Psoas muscle (tissue), 8 donors: ENCODE measurements at places on chromosomes 2 and 18. TPM values are rescaled to one million over a fixed set of nuclear protein-coding genes. Genes with fewer than 3 reads are reported as not detected.

DNA sequence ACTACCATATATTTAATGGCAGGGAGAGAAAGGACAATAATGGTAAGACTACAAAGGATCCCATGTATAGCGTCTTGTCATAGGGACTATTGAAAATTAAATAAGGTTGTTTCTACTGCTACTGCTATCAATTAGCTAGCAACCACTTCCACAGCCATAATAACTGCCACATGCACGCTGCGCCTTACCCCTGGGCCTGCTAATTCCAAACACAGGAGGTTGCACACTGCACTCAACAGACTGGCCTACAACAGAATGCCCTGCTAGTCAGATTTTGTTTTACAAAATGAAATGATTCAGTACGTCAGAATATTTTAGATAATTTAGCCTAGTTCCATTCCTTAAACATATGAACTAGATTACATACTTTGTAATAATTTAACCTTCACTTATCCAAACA, 121.0 kb upstream of the SMAD7 start:
- no peak for DNase-seq

DNA sequence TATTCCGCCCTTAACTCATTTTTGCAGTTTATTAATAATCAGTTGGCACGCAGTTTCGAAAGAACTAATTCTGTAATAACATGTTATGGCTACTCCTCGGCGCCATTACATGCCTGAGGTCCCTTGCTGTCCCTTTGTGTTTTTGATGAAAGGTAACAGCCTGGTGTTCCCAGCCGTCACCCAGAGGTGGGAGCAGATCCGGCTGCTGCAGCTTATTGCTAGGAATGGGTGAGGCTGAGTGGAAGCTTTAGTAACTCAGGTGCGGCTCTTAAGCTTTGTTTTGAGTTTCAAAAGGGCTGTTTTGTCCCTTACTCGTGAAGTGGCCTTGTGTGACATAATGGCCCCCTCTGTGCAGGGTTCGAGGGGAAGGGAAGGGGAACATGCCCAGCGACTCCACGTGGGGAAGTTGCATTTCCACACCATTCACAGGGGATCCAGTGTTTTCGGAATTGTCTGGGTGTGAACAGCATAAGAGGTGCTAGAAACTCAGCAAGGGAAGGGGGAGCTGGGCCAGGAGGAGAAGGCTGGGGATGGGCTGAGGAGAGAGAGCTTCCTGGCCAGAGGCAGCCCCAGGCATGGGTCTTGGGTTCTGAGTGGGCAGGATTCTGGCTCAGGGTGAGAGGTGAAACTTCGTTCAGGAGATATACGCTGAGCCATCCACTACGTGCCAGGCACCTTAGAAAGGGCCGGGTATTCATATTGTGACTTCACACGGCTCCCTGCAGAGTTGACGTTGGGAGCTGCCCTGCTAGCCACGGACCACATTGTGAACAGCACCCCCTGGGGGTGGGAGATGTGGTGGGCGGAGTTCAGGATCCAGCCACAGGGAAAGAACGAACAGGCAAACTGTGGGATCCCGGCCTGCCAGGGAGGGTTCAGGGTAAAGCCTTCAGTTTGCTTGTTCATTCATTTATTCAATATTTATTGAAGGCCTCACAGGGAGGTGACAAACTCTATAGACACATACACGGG, 84.4 kb downstream of the TGOLN2 start:
- DNase-seq, result peak; percentile 83

DNA sequence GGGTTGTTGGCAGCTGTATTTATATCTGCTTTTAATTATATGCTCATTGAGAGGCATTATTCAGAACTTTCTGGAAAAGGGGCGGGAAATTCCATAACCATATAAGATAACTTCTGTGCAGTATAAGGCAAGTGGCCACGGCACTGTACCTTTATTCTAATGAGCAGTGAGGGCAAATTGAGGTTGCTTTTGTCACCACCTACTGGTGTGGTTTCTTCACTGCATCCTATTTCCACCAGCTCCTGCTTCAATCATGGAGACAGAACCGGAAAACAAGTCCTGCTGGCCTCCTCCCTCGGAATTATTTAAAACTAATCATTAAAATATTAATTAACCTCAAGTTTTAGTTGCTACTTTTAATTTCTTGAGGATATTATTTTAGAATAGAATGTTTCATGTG, 759.4 kb downstream of the CBLN2 start:
- DNase-seq, result no peak

- DNase-seq, result no peak
Measured at GRCh38 chr2:30412684-30413570, 34.1 kb upstream of the LCLAT1 start.

- DNase-seq, result no peak
Measured at GRCh38 chr2:204293884-204294747, 251.2 kb upstream of the PARD3B start.

GRCh38 chr2:45180779-45181178, 171.5 kb upstream of the SIX2 start:
- no peak for DNase-seq

The TWIST2 gene
- polyA plus RNA-seq, result 0.67 TPM
